HT1080 (cell line): ENCODE measurements at places on chromosomes 1 and 21. TPM values are rescaled to one million over a fixed set of nuclear protein-coding genes. Genes with fewer than 3 reads are reported as not detected.

DNA sequence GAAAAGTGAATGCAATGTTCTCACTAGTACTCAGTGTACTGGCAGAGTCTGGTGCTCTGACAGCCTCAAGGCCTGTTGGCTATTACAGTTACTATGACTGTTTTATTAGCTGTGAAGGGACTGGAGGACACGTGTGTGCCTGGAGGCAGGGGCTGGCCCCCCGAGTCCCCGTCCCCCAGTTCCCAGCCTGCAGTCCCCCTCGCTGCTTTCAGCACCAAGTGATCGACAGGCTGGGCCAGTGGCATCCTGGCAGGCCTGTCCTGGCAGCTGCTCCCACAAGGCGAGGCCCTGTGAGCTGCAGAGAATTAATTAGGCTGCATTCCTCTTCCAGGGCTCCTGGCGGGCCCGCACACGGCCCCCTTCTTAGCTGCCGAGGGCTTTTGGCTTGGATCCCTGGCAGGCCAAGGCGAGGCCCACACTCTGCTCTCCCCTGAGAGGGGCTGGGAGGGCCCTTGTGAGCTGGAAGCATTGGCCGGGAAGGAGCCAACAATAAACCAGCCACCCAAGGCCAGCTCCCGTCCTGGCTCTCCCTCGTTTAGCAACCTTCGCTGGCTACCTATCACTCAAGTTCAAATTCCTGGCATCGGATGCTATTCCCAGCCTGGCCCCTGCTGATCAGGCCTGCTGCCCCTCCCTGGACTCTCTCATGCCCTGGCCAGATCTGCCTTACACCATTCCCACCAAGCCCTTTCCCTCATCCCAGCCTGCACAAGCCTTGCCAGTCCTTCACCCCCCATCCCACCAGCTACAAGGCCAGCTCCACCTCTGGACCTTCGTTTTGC lies 9.8 kb downstream of the EDN2 start:
- DNase-seq, result no peak

C1orf210 gene
- total RNA-seq, result not detected in 2 replicates

DNA sequence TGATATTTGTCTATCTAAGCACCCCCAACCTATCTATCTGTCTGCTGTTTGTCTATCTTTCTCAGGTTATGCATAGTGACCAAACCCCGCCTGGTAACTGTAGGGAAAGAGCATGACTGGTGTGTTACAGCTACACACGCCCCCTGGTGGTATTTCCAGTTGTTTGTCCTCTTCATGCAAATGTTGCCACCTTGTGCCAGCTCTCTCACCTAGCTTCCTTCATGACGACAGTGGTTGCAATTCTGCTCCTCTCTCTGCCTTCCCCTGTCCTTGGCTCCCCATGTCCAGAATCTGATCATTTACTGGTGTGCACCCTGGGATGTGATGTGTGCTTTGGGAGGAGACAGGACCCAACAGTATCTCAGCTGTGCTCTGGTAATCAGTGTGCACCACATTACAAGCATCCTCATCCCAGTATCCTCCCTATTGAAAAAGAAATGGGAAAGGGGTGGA lies 8.1 kb upstream of the INKA2 start:
- peak; percentile 72 for DNase-seq

DNA sequence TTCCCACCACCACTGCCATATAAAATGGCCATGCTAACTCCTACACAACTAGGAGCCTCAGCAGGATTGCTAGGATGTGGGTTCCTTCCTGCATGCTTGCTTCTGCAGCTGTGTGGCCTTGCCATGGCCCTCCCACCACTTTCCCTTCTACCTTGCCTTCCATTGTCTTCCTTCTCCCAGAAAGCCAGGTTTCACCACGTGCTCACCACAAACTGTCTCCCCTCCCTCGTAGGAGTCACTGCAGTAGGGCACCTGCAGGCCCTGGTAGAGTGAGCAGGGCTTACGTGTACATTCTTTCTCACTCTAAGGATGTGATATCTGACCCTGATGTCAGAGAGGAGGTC lies 3.7 kb downstream of the C1orf226 start:
- no peak for DNase-seq

GRCh38 chr1:6960291-6960811 lies 175.1 kb downstream of the CAMTA1 start:
- peak; percentile 42 for DNase-seq
